Hindlimb muscle (tissue), 1 donor: ENCODE measurements at places on chromosomes 13 and 19. TPM values are rescaled to one million over a fixed set of nuclear protein-coding genes. Genes with fewer than 3 reads are reported as not detected.

DNA sequence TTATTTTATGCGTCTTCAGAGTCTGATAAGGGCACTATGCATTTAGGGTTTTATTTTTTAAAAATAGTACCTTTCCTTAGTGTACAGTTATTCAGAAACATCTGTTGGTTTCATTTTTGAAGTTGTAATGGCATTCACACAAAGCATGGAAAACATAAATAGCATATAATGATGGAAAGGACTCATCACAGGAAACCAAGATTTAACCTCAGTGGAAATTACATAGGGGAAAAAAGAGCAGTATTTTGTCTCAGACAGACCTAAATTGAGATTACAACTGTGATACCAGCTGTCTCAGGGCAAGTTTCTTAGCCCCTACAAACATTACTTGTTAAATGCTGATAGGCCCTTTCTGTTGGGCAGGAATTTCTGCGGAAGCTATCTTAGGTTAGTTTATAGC, 57.2 kb downstream of the NHLRC3 start:
- no peak for DNase-seq

DNA sequence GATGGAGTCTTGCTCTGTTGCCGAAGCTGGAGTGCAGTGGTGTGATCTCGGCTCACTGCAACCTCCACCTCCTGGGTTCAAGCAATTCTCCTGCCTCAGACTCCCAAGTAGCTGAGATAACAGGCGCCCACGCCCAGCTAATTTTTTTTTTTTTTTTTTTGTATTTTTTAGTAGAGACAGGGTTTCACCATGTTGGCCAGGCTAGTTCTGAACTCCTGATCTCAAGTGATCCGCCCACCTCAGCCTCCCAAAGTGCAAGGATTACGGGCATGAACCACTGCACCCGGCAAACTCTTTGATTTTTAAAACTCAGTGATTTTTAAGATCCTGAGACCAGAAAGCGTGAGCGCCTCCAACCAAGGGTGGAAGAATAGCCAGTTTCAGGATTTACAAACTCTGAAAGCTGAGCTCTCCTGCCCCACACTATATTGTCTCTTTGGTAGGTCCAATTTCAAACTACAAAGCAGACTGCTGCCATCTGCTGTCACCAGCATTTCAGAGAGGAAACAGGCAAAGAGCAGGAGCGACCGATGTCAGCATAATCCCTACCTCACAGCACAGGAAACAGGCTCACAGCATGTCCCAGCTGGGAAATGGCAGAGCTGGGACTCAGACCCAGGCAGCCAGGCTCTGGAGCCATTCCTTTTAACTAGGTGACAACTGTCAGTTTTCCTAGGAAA, 9.2 kb downstream of the NOSIP start:
- DNase-seq, result no peak

Gene CCDC169
- 4.4 TPM for polyA plus RNA-seq

Gene CLEC17A
- polyA plus RNA-seq, result not detected

Gene SH2D3A
- polyA plus RNA-seq, result 1.4 TPM

Gene ZNF20
- 2.7 TPM for polyA plus RNA-seq

DNA sequence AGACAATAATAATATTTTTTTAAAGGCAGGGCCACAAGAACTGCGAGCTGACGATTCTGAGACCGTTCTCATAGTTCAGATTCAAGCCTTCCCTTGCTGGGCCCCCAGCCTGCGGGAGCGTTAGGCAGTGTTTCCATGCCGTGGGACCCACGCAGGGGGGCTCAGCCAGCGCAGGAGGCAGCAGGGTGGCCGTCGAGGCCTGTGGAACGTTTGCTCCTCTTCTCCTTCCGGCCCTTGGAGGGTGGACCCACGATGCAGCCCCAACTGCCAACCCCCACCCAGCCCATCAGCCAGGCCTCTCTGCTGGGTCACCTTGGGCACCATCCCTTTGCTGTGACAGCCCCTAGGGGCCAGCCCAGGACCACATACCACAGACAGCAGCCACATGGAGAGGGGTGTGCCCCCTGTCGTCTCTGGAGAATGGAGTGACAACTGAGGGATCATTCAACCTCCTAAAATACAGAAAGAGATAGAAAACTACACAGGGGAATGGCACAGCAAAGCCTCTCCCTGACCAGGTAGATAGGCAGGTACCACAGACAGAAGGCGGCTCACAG, 46.8 kb downstream of the PDCD5 start:
- no peak for DNase-seq

DNA sequence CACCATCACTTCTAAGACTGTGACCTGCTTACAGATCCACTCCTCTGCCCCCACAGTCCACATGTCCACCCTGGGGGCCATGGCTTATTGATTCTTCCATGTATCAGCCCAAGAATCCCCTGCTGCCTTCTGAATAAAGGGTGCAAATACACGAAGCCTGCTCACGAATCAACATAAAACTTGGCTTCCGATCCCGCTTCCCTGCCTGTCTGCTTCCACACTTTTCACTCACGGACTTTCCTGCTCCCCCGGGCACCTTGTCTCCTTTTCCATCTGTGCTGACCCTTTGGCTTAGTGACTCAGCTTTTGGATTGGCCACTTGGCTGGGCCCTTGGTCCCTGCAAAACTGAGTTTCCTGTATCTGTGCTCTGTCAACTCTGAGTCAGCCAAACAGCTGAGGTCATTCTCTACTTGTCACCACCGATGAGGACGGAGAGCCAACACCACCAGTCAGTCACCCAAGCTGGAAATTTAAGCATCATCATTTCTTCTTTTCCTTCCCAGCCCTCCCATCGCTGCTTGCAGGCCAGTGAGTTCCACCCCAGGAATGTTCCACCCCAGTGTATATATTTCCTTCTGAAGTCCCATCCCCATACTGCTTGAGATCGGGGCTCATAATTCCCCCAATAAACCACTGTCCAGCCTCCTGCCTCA, 11.4 kb upstream of the USP12 start:
- peak; percentile 58 for DNase-seq

Gene IGFL1
- not detected for polyA plus RNA-seq

Gene SERP2
- 4.5 TPM for polyA plus RNA-seq
